NCI-H1105 treated with DMSO at 0.1 percent for 48 hours (cell line): ENCODE measurements at places on chromosomes 2 and 18.

GRCh38 chr2:139805441-139805840, 1025.3 kb upstream of the NXPH2 start:
- peak; percentile 75 for DNase-seq

DNA sequence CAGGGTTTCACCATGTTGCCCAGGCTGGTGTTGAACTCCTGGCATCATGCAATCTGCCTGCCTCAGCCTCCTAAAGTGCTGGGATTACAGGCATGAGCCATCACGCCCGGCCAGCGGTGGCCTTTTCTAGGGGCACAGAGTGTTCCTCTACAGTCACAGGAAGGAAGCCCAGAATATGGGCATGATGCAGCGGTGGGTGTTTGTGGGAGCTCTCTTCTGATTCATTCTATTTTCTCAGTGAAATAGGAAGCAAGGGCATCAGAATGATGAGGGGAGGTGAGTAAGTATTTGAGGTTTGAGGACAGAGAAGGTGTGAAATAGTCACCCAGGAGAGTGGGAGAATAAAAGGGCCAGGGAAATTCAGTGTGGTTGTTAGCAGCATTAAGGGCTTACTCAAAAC, 70.3 kb upstream of the PSME4 start:
- no peak for DNase-seq

DNA sequence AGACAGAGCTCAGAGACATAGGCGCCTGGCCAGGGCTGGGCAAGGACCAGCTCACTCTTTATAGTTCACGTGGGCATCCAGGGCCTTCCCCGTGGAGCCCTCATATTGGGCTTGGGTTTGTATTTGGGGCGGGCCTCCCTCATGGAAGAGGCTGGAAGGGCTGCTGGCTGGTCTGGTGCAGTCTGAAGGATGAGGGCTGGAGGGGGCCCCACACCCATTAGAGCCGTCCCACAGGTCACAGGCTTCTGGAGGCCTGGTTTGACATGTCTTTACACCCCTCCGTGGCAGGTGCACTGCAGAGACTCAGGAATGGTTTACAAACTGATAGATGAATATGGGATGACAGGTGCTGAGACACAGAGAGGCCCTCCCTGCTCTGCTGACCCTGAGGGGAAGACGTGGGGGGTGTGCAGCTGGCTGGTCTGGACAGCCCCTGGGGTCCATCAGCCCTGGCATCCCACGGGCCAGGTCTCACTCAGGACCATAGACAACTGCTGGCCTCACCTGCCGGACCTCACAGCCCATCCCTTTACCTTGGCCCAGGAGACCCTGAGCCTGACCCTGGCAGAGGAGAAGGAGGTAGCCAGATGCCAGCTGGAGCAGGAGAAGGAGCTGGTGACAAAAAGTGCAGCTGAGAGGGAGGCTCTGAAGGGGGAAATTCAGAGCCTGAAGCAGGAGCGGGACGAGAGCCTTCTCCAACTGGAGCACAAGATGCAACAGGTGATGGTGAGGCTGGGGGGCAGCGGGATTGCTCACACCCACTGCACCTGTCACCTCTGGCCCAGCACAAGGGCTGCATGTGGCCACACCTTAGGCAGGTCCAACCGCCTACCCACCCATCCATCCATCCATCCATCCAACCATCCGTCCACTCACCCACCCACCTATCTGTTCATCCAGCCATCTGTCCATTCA, 43.9 kb downstream of the CROCC2 start:
- DNase-seq = no peak

DNA sequence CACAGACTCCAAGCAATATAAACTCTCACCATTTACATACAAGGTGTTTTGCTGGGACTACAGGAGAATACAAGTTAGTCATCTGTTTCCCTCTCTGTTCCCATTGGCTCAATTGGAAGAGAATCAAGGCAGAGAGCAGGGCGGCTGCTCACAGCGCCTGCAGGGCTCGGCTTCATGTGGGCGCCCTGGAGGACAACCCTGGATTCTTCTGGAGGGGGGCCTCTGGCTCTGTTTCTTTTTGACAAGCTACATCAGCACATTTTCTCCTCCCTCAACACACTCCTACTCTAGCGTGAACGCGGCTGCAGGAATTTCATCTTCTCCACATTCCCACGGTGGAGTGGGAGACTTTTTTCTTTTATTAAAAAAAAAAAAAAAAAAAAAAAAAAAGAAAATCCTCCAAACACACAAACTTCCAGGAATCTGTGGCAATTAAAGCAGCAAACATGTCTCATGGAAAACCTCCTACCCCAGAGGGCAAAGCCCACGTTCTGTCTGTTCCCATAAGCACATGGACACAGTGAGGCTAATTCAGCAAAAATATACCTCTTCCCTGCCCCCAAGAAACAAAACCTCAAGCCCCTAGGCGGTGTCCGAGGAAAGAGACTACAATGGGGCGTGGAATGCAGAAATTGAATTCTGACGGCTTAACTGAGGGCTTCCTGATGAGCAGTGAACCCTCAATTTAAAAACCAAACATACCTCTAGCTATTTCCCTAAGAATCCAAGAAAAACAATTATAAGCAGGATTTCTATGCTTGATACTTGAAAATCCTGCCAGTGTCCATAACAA, 50.6 kb downstream of the PARD6G start:
- DNase-seq = no peak

DNA sequence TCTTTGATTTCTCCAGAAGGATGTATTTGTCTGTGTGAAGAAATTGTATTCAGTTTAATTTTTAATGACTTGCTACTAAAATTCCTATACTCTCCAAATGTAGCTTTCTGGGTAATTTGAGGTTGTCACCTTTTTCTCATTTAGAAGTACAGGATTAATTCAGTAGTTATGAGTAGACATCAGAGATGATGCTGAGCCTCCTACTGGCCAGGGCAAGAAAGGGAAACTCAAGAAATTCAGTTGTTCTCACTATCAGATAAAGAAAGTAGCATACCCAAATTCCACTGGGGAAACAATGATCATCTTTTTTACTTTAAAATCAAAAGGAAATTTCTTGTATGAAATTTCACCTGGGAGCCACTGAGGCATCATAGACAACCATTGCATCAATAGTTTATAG, 199.4 kb downstream of the SATB2 start:
- DNase-seq = no peak

DNA sequence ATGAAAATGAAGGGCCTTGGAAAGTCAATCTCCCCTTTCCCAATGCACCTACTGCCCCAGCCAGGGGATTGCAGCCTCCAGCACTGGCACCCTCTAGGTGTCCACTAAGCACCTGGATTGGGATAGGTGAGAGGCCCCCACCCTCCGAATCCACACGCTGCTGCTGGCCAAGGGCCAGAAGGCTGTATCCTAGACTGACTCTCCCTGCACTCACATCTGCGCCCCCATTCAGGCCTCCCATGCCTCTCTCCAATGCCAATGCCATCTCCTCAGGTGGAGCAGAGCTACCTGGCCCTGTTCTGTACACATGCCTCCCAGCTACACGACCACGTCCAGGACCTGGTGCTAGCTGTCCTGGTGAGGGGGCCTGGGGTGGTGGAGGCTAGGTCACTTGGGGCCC, 9.8 kb downstream of the MFSD2B start:
- DNase-seq = no peak

DNA sequence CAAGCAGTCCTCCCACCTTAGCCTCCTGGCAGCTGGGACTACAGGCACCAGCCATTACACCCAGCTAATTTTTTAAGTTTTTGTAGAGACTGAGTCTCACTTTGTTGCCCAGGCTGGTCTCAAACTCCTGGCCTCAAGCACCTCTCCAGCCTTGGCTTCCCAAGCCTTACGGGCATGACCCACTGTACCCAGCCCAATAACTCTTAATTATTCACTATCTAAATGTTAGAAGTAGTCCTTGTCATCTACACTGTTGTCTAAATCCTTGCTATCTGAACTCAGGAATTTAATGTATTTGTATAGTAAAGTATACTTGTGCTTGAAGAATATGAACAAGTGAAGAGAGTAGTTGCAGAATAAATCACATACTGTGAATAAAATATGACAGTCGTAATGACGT, 37.9 kb upstream of the NBEAL1 start:
- DNase-seq = no peak

DNA sequence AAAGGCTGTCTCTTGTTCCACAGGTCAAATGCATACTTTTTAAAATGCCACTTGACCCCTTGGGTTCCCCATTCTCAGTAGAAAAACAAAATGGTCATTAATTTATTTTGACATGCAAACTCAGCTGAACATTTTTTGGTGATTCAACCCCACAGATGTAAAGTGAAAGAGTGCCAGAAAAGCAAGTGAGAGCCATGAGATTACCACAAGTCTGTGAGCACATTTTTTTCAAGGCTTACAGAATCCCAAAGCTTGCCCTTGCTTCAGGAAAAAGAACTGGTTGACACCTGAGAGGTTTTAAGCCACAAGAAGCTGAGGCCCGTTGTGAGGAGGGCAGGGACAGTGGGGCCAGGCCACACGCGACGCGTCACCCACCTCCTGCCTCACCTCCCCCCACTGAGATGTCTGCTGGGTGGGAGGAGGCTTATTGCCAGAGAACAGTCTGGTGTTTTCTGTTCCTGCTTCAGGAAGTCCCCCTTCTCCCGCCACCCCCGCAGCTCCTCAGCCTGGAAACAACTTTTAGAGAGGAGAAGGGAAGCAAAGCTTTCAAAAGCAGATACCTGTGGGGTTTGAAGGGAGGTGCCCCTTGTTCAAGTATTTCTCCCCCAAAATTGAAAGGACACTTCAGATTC, 70.4 kb upstream of the CYP1B1 start:
- no peak for DNase-seq

GRCh38 chr2:27720004-27720551, 51.4 kb upstream of the MRPL33 start:
- DNase-seq = no peak

- DNase-seq = no peak
Observed at GRCh38 chr18:55124078-55124763, 165.0 kb upstream of the CCDC68 start.

DNA sequence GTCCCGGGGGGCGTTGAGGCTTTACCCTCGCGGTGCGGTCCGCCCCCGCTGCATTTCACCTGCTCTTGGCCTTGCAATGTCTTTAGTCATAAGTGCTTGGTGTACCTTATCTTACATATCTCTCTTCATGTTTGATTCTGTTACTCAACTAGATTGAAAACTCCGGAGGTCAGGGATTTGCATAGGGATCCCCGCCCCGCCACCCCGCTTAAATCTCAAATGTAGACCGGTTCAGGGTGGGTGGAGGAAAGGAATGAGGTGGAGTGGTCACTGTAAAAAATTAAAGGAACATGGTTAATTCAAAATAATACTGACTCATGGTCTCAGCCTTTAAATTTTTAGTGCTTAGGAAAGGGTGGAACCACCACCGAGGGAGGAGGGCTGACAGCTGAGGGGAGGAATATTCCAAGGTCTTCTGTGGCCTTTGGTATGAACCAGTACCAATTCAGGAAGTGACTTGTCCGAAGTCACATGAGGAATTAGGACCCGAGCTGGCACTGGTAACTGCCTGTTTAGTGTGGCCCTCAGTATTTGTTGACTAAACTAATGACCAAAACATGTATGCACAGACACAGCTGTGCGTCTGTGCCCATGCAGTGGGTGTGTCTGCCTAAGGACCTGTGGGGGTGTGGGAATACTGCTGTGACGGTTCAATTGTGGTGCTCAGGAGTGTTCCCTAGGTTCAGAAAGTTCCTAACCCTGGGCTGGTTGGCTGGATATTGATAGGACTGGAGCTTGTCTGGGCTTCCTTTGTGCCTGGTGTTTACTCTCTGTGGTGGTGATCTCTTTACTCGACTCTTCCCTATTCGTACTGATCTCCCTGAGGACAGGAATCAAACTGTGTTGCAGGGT, 1.0 kb downstream of the PLEKHB2 start:
- no peak for DNase-seq

DNA sequence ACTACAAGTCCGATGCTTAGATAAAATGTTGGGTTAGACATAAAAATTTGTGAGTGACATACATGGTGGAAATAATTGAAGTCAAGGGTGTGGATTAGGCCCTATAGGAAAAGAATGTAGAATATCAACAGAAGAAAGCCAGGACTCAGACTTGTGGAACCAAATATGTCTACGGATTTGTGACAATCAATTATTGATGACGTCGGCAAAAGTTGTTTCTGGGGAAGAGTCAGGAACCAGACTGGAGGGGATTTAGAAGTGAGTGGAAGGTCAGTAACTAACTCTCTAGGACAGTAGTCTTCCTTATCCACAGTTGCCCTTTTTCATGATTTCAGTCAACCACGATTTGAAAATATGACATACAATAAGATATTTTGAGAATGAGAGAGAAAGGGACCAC, 130.9 kb upstream of the TANK start:
- DNase-seq = no peak

GRCh38 chr2:118148133-118148532, 59.9 kb downstream of the INSIG2 start:
- no peak for DNase-seq

- DNase-seq = no peak
Observed at GRCh38 chr18:49169037-49169521, 218.3 kb upstream of the SMAD7 start.

DNA sequence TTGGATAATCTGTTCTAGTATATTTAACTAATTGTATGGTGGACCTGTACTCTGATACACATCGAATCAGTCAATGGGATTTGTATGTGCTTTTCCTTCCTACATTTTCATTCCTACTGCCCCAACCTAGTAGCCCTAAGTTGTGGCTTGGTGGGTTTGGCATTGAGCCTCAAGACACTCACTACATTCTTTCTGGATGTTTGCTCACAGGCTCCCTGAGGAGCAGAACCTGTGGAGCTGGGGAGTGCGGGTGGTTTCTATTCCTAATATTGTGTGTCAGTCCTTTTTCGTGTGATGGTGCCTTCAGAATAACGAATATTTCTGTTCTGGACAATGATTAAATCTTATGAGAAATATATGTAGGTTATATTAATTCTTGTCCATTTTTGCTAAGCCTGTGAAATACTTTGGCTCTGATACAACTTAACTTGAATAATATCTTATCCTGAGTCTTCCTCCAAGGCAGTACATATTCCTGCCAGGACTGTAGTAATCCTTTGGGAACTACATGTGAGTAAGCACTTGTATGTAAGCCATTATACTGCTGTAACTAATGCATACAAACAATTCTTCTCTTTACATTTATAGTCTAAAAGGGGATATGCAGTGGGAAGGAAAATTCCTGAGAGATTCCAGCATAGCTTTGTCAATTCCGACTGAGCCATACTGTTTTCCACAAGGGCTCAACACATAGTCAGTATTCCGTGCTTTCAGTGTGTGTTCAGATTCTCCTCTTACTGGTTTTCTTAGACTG, 150.6 kb downstream of the AGPS start:
- DNase-seq = no peak

GRCh38 chr2:25292408-25292807, 49.3 kb downstream of the DNMT3A start:
- no peak for DNase-seq

DNA sequence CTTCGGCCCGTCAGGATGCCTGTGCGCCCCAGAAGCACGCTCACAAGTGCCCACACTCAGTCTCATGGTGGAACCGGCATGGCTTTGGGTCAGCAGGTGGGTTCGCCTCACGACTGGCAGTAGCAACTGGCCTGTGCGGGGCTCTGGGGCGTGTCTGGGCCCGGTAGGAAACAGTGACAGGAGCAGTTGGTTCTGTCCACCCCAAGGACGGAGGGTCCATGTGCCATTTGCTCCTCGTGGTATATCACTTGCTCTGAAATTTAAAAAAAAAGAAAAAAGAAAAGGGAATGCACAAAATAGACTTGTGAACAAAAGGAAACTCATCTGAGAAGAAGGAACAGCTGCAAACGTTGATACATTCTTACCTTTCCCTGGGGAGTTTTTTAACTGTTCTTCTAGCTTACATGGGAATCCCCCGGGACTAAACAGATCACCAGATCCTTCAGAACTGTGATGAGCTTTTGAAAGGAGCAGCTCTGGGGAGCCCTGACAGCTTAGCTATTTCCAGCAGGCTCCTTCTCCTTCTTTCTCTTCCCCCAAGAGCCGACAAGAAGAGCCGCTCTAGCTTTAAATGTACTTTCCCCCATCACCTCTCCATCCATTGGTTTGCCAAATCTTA, 42.8 kb downstream of the TRAPPC12 start:
- no peak for DNase-seq
